ENCODE measurements at places on chromosomes 7 and 10.

DNA sequence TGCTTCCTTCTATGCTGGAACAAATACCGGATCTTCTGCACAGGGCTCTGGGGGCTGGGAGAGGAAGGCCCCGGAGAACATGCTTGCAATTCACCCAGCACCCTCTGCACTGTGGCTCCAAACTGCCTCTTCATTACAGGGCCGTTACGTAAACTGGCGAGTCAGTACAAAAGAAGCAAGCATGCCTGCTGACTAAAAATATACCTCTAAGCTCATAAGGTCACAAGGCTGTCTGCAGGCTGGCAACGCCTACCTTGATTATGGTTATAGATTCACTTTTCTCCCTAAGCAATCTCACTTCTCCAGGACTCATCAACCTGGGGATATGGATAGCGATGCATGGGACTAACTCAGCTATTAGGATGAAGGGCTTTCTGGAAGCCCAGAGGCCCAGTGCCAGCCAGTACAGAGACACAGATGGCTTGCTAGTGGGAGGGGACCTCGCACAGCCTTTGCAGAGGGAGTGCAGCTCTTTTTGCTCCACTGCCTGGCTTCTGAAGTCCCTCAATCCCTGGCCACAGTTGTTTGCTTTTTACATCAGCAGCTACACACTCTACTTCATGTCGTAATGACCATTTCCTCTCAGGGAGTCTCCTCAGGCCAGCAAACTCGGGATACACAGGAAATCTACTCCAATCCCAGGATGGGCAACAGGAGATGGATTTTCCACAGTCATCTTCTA is 96.1 kb downstream of the SH3PXD2A start:
- DNase-seq, result peak; percentile 45

GRCh38 chr7:116180302-116180701 is 30.0 kb upstream of the TES start:
- DNase-seq, result no peak

GRCh38 chr7:102454468-102454867 is 10.2 kb downstream of the ALKBH4 start:
- DNase-seq, result no peak

DNA sequence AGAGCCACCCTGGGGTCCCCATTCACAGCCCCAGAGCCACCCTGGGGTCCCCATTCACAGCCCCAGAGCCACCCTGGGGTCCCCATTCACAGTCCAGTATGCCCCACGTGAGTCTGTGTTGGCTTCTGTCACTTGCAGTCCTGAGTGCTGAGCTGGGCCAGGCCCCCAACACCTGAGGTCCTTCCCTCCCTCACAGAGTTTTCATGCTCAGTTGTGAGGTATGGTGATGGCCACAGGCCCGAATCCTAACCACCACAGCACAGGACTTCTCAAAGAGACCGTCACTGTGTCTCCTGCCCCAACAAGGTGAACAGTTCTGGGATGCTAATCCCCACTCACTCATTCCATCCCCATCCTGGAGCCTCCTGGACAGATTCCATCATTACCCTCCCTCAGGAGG is 239.2 kb downstream of the PTPRN2 start:
- no peak for DNase-seq

DNA sequence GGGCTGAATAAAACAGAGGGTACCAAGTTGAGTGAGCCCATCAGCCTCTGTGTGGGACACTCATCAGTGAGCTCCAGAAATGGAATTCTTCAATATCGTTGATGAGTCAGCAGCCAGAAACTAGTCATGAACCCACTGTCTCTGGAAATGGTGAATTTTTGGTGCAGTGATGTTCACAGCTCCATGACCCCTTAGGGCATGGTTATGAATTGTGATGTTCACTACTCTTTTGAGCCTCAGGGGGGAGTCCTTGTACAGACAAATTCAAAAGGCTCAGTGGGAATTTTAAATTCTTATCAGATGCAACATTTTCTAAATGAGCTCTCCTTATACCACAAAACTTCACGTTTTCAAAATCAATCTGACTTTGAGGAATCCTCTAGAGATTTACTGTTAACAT is 335.7 kb downstream of the PHTF2 start:
- DNase-seq, result no peak

Data from activated naive CD4-positive, alpha-beta T cell treated with Interleukin-2 at 50 U/mL for 16 hours (primary cell).